ENCODE measurements at places on chromosomes 4 and X.

- H3K27ac ChIP-seq, result no peak overlapping the region
- no peak for DNase-seq
- H3K4me1 ChIP-seq, result 0 out of 2 replicates have a peak, but pooled peaks cover 3% of the 10 kb centered on the region
- H3K27me3 ChIP-seq, result no peaks in the 10 kb centered on the region
Measured at GRCh38 chrX:120367402-120368109, 5.7 kb downstream of the ATP1B4 start.

GRCh38 chr4:35970366-35970960 lies 273.9 kb downstream of the ARAP2 start:
- no peaks in the 10 kb centered on the region for H3K27me3 ChIP-seq
- 0 out of 2 replicates have a peak, but pooled peaks cover 8% of the 10 kb centered on the region for H3K4me1 ChIP-seq
- DNase-seq, result no peak
- no peak overlapping the region for H3K27ac ChIP-seq

DNA sequence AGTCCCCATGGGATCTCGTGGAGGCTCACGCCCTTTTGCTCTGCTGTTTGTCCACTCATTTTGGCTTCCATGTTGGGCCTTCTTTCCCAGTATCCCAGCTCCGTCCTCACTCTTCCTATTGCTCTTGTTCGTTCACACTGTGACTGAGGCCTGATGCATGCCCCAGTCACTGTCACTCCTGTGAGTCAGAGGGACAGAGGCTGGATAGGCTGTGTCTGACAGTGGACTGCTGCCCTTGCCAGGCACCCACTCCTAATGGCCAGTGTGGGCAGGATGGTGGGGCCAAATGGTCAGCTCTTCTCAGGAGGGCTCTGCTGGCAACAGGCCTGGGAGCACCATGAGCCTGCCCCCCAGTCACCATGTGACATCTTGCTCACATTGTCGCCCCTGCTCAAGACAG lies 40.0 kb downstream of the HADH start:
- no peak overlapping the region for H3K4me3 ChIP-seq
- H3K27me3 ChIP-seq, result no peaks in the 10 kb centered on the region
- no peak for DNase-seq
- peaks cover 55% of the 10 kb centered on the region for H3K4me1 ChIP-seq
- no peaks in the 10 kb centered on the region for H3K36me3 ChIP-seq

DNA sequence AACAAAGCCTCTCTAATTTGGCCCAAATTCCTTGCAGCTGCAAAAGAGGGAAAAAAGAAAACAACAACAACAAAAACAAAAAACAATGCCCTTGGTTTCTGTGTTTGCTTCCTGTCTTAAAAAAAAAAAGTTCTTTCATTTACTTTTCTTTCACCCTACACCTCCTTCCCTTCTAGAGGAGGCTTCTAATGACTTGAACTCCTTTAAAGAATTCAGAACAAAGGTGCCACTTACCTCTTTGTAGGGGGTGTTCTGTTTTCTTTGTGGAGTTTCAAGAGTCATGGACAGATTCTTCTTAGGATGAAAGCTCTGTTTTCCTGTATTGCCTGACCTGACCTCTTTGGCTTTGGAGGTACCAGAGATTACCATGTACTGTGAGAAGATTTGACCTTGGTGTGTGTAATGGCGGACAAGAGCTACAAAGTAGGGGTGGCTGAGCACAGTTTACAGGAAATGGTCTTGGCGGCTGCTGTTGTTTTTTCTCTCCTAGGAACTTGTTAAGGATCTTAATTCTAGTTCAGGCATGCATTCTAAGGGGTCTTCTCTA lies 72.4 kb upstream of the S100G start:
- no peaks in the 10 kb centered on the region for H3K36me3 ChIP-seq
- no peak overlapping the region for H3K4me3 ChIP-seq
- no peak overlapping the region for H3K27ac ChIP-seq
- H3K4me1 ChIP-seq, result no peaks in the 10 kb centered on the region
- DNase-seq, result no peak
- H3K27me3 ChIP-seq, result no peaks in the 10 kb centered on the region

DNA sequence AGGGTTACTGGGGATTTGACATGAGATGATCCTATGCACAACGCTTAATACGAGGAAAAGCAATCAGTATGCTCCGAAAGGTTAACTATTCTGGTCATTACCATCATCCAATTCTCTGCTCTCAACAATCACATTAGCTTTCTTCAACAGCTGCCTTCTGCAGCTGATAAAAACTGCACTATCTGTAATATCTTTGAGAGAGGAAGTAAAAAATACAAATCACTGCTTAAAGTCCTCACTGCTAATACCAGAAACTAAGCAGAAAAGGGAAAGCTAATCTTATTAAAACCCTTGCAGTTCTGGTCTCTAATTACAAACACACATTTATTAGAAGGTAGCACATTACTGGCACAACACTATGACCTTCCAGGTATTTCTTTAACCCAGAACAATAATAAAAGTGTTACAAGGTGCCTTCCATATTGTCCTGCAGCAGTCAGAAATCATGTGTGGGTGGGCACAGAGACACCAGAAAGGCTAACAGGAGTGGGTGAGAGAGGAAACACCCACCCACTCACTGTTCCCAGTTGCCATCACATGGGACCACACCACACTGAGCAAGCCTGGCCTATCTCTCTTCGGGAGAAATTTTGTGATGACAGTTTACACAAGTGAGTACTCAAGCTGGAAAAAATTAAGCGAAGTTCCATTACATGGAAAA lies 71.0 kb downstream of the RELL1 start:
- no peak overlapping the region for H3K4me3 ChIP-seq
- H3K36me3 ChIP-seq, result no peaks in the 10 kb centered on the region
- no peak overlapping the region for H3K27ac ChIP-seq
- no peak for DNase-seq

DNA sequence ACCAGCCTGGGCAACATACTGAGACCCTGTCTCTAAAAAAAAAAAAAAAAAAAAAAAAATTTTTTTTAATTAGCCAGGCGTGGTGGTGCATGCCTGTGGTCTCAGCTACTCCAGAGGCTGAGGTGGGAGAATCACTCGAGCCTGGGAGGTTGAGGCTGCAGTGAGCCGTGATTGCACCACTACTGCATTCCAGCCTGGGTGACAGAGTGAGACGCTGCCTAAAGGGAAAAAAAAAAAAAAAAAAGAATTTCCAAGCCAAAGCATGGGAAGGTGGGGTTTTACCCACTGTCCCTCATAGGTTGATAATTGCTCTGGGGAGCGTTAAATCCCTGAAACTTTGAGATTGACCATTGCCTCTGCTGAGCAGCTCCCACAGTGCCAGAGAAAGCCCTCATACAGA lies 427.5 kb downstream of the BCOR start:
- no peak overlapping the region for H3K27ac ChIP-seq
- H3K27me3 ChIP-seq, result no peaks in the 10 kb centered on the region
- no peak for DNase-seq
- no peaks in the 10 kb centered on the region for H3K36me3 ChIP-seq

GRCh38 chr4:150211016-150211415 lies 132.8 kb downstream of the DCLK2 start:
- DNase-seq, result no peak
- peaks cover 20% of the 10 kb centered on the region for H3K4me1 ChIP-seq
- no peak overlapping the region for H3K4me3 ChIP-seq
- H3K27ac ChIP-seq, result no peak overlapping the region

DNA sequence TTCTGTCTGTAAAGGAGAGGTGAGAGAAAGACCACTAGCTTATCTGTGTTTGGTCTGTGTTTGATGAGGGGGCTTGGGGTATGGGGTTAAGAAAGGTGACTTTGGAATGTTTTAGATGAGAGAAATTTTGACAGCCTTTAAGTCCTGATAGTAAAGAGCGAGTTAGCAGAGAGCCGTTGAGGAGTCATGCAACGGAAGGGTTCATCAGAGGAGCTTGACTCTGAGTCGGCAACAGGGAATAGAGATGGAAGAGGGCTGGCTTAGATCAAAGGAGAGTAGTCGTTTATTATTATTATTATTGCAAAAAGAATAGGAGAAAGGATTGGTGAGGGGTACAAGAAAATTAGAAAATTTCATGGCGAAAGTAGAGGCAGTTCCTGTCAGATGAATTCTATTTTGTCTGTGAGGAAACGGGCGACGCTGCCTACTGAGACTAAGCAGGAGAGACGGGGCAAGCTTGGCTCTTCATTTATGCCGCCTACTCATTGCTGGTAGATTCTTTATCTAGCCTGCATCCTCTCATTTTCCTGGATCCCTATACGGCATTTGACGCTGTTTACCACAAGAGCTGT lies 473 bp upstream of the VAMP7 start:
- peak overlapping the region; percentile 73 for H3K4me3 ChIP-seq
- H3K4me1 ChIP-seq, result no peaks in the 10 kb centered on the region
- H3K36me3 ChIP-seq, result no peaks in the 10 kb centered on the region
- no peak for DNase-seq
- no peaks in the 10 kb centered on the region for H3K27me3 ChIP-seq
- H3K27ac ChIP-seq, result no peak overlapping the region

- no peak overlapping the region for H3K4me3 ChIP-seq
- H3K27me3 ChIP-seq, result 0 out of 2 replicates have a peak, but pooled peaks cover 8% of the 10 kb centered on the region
- H3K36me3 ChIP-seq, result no peaks in the 10 kb centered on the region
Measured at GRCh38 chr4:40176602-40177001, 20.2 kb upstream of the RHOH start.

DNA sequence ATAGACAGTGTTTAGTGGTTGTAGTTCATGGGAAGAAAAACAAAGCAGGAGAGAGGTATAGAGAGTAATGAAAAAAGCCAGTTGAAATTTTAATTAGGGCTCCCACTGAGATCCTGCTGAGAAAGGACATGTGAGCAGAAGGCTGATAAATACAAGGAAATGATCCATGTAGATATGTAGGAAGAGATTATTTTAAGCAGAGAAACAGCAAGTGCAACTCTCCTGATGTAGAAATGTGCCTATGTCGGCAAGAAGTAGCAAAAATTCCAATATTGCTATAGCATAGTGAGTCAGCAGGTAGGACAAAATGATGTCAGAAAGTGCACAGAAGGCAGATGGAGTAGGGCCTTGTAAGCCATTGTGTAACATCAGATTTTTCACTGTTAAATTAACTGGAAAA lies 1027.3 kb downstream of the PCDH18 start:
- DNase-seq, result no peak
- no peak overlapping the region for H3K4me3 ChIP-seq
- H3K36me3 ChIP-seq, result no peaks in the 10 kb centered on the region
- no peak overlapping the region for H3K27ac ChIP-seq

GRCh38 chr4:174009686-174010451 lies 273.6 kb downstream of the FBXO8 start:
- no peaks in the 10 kb centered on the region for H3K4me1 ChIP-seq
- no peak overlapping the region for H3K27ac ChIP-seq
- no peak overlapping the region for H3K4me3 ChIP-seq
- no peaks in the 10 kb centered on the region for H3K36me3 ChIP-seq

GRCh38 chr4:69239557-69240168 lies 25.1 kb upstream of the UGT2B11 start:
- DNase-seq, result no peak
- H3K4me3 ChIP-seq, result no peak overlapping the region
- no peaks in the 10 kb centered on the region for H3K4me1 ChIP-seq
- H3K27ac ChIP-seq, result no peak overlapping the region
- H3K36me3 ChIP-seq, result no peaks in the 10 kb centered on the region
- H3K27me3 ChIP-seq, result no peaks in the 10 kb centered on the region

GRCh38 chrX:125340490-125340889 lies 20.8 kb downstream of the TEX13C start:
- no peak overlapping the region for H3K27ac ChIP-seq
- no peaks in the 10 kb centered on the region for H3K4me1 ChIP-seq
- no peak for DNase-seq
- no peak overlapping the region for H3K4me3 ChIP-seq

DNA sequence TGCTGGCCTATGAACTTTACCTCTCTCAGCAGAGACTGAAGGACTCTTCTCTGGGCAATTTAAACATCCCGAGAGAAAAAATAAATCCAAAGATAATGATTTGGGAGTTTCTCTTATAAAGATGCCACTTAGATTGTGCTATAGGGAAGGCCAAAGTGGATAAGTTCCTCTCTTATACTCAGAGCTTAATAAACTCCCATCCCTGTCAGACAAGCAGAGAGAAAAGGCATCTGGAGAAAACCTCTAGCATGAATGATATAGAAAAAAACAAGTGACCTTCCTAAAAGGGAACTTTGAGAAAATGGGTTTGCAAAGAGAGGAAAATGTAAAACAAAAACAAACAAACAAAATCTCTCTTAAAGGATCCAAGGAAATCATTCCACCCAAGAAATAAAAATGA lies 199.4 kb downstream of the PALLD start:
- no peak overlapping the region for H3K4me3 ChIP-seq
- no peak overlapping the region for H3K27ac ChIP-seq

- no peaks in the 10 kb centered on the region for H3K27me3 ChIP-seq
- no peaks in the 10 kb centered on the region for H3K4me1 ChIP-seq
- H3K27ac ChIP-seq, result no peak overlapping the region
Measured at GRCh38 chr4:83890816-83891215, 354.9 kb downstream of the GPAT3 start.

DNA sequence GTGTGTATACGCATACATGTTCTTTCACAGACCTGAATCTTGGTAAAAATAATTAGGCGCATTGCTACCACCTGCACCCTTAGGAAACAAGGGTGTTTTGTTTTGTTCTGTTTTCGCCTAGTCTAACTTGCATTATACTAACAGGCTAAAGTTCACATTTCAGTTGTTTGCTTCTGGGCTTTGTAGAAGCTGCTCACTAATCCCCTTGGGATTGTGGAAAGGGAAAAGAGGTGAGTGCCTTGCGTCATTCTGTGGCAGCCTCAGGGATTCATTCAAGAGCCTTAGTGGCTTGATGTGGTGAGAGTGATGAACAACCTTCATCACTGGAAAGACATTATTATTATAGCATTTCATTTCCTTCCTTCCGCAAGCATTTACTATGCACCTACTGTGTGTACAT lies 331.1 kb downstream of the ADGRL3 start:
- no peaks in the 10 kb centered on the region for H3K36me3 ChIP-seq
- no peaks in the 10 kb centered on the region for H3K4me1 ChIP-seq
- H3K4me3 ChIP-seq, result no peak overlapping the region
- DNase-seq, result no peak
- no peaks in the 10 kb centered on the region for H3K27me3 ChIP-seq

- no peak overlapping the region for H3K4me3 ChIP-seq
- no peaks in the 10 kb centered on the region for H3K4me1 ChIP-seq
- no peaks in the 10 kb centered on the region for H3K27me3 ChIP-seq
- no peak for DNase-seq
- H3K27ac ChIP-seq, result no peak overlapping the region
- H3K36me3 ChIP-seq, result no peaks in the 10 kb centered on the region
Measured at GRCh38 chr4:111562826-111563225, 582.4 kb upstream of the FAM241A start.

All from MM.1S (cell line).